ENCODE measurements at places on chromosomes 4 and X.

DNA sequence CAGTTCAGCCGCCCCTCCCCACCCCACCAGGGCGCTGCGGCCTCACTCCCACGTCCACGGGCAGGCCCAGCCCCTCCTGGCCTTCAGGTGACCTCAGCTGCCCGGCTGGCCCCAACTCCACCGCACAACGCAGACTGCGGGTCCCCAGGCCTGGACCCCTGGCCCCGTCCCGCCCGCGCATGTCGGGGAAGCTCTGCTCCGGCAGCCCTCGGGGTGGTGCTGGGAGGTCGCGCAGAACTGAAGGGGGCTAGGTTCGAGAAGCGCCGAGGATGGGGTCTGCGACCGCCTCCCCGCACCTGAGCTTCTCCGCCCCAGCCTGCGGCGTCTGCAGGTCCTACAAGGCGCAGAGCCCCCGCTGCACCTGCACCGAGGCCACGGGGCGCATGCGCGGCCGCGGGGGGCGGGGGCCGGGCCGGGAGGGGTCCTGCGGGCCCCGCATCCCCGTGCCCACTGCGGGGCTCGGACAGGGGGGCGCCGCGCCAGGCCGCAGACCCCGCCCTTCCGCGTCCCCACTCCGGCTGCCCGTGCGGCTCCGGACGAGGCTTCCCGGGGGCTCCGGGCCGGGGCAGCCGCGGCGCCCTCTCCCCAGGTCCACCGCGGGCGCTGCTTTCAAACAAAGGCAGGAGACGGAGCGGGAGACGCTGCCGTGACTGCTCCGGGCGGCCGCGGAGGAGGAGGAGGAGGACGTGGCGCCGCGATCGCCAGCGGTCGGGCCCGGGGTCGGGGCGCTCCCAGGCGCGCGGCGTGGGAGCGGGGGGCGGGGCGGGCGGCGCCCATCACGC lies 672 bp upstream of the NAT8L start:
- no peak for DNase-seq

GRCh38 chr4:20127626-20128025 lies 124.1 kb upstream of the SLIT2 start:
- no peak for DNase-seq

DNA sequence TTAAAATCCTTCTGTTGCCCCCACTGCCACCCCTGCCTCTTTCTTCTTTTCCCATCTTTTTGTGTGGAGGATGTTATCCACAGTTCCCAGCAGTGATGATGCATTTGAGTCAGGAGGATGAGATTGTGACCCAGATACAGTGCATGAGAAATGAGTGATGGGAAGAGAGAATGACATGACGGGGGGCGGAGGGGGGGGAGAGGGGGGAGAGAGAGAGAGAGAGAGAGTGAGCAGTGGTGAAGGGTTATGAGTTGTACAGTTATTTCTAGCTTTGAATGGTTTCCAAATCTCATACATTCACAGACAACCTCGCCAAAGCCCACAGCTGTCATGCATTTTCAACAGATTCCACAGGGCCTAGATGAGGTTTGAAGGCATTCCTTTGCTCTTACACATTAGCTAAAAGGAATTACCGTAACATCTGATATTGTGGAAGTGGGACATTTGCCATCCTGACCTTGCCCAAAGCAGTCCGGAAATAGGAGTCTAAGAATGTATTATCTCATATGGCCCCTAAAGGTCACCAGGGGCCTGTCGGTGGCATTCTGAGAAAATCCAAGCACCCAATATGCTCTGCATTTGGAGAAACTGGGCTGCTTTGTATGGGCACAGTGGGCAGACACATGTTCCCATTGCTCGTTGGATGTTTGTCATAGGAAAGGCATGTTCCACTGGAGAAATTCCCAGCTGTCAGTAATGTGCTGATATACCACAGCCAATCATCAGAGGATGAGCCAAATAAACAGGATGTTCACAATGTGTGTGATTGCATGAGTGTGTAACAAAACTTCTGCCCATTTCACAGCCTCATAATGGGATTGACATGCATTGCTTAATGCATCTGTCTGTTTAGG lies 435.8 kb downstream of the SPRY1 start:
- no peak for DNase-seq

DNA sequence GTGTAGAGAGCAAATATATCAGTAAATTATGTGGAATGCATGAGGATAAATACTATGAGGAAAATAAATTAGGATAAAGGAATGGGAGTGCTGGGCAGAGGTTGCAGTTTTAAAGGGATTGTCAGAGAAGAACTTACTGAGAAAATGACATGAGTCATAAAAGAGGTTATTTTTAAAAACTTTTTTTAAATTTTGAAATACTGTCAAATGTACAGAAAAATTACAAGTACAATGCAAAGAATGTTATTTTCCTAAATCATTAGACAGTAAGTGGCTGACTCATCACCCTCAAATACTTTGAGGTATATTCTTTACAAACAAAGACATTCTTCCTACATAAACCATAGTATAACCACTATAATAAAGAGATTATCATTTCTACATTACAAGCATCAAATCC lies 29.8 kb upstream of the H2AZ1 start:
- no peak for DNase-seq

DNA sequence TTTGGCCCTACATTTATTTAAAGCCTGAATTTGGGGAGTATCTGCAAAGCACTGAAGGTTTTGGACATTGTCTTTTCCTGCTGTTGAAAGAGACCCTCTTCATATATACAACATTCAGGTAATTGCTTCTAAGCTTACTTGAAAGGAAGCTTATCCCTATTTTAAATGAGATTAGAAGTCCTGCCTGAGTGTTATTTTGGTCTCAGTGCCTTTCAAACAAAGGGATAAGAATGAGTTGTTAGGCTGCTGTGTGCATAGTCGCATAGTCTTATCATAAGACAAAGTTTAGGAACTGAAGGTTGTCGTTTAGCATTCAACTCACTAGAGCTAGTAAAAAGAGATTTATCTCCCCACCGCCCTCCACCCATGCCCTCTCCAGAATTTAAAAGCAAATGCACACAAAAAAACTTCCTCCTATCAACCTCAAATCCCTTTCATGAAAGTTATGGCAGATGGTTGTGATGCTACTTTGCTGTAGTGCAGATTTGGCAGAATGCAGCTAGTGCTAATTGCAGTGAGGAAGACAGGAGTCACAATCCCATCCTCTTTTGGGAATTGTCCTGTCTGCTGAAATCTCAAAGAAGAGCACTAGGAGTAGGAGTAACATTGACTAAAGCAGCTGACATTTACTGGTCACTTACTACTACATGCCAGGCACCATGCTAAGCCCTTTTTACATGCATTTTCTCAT lies 5.8 kb downstream of the HERC3 start:
- DNase-seq: no peak

DNA sequence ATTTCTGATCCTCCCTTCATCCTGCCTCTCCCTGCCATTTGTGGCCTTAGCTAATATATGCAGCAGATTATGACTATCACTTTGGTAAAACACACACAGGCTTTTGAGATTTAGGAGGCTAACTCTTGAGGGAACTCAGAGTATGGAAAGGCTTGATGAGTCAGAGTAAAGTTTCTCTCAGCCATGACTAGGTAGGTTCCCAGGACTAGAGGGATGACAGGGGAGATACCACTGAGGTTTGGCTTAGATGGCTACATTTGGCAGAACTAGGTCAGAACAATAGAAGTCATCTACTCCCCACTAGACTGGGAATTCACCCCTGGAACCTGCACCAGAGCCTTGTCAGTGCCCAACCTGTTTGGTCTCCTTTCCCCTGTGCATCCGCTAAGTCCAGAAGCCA lies 585.7 kb downstream of the TLL1 start:
- no peak for DNase-seq

GRCh38 chr4:136650541-136651277 lies 881.6 kb downstream of the PCDH18 start:
- DNase-seq: peak; percentile 14

- DNase-seq: no peak
Observed at GRCh38 chr4:74934016-74934831, 1.3 kb downstream of the PARM1 start.

- no peak for DNase-seq
Observed at GRCh38 chr4:166144607-166145006, 271.6 kb downstream of the TLL1 start.

GRCh38 chr4:5018603-5019002 lies 655 bp downstream of the CYTL1 start:
- no peak for DNase-seq

DNA sequence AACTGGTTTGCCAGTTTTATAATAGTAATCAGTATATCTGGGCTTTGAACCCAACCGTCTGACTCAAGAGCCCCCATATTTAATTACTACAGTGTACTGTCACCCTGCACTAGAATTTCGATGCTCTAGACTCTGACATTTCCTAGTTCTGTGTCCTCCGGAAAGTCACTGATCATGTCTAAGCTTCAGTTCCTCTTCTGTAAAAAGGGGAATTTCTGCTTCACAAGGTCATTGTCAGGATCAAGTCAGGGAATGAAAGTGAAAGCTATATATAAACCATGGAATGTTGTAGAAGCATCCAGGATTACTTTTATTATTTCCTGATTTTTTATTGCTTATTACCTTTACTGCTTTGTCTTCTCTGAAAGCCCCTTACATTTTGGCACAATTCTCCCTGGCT lies 4.0 kb upstream of the KCNIP4 start:
- DNase-seq: no peak

DNA sequence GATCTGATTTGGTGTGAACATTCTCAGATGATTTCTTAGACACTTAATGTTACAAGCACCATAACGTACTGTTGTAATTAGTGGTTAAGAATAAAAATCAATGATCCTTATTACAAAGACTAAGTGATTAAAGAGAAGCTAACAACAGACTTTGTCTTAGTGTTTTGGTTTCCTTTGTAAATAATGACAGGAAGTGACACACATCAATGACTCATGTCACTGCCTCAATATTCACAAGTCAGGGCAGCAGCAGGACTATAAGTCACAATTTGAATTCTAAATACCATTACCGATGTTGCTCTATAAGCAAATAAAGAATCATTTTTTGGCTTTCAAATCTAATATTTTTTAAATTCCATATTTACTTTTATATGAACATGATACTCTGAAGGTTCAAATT lies 115.8 kb upstream of the FAT4 start:
- DNase-seq: no peak

DNA sequence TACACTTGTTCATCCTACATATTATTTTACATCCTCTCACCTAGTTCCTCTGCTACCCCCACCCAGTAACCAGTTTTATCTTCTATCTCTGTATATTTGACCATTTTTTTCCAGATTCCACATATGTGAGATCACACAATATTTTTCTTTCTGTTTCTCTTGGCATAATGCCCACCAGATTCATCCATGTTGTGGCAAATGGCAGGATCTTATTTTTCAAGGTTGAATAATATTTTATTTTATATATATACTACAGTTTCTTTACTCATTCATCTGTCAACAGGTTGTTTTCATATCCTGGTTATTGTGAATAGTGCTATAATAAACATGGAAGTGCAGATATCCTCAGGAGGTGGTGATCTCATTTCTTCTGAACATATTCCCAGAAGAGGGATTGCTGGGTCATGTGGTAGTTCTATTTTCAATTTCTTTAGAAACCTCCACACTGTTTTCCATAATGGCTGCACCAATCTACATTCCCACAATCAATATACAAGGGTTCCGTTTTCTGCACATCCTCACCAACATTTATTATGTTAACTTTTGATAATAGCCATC lies 48.2 kb downstream of the THAP9 start:
- DNase-seq: no peak

DNA sequence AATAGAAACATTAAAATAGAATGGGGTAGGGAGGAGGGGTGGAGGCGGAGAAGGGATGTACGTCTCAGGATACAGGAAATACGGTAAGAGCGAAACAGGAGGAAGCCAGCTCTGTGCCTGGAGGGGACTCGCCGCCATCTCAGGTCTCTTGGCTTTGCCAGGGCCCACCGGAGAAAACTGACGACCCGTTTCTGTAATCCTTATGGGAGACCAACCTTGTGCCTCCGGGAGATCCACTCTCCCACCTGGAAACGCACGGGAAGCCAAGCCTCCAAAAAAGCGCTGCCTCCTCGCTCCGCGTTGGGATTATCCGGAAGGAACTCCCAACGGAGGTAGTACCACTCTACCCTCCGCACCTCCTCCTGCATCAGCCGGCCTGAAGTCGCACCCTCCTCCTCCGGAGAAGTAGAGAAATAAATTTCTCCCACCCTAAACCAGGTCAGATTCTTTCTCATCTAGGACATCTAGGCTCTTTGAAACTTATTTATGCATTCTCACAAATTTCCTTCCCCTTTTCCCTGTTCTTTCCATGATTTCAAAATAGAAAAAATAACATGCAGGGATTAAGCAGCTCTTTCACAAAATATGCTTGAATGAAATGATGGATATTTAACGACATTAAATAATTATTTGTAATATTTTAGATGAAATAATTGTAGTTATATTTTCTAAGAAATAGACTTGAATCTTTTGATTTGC lies at the start of gene NBDY:
Gene NBDY, plus strand, starts transcription at position 92 of the 699 bp plus-strand sequence. Its CDS starts 111 bp downstream, at position 203.
- DNase-seq: peak; percentile 36

- no peak for DNase-seq
Observed at GRCh38 chrX:82087699-82088098, 885.8 kb downstream of the SH3BGRL start.

GRCh38 chr4:153065276-153065675 lies 129.2 kb downstream of the FHDC1 start:
- no peak for DNase-seq

GRCh38 chr4:10625131-10625530 lies 59.4 kb downstream of the CLNK start:
- no peak for DNase-seq

DNA sequence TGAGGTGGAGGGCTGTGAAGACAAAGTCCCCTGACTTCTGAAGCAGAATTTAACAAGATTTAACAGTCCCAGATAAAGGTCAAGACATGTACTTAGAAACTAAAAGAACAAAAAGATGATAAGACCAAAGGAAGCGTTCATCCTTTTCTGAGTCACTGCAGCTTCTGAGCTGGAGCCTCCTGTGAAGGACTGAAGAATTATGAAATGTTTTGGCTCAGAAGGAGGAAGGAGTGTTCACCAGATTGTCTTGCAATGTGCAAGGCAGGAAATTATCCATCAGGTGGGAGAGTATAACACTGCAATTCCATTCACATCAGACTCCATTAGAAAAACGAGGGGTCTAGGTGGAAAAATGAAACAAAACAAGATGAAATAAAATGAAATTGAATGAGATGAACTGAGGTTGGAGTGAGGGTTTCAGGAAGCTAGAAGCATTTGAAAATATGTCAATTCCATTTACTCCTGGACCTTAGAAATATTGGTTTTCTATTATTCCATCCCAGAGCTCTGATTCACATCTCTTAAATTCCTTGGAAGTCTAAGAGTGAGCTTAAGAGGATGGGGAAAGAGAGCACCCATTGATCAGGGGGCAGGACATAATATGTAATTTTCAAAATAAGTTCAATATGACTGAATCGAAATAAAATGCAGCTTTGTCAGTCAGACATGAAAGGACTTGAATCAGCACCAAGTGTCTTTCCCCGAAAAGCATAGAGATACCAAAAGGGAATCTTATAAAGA lies 186.1 kb upstream of the LNX1 start:
- DNase-seq: no peak

DNA sequence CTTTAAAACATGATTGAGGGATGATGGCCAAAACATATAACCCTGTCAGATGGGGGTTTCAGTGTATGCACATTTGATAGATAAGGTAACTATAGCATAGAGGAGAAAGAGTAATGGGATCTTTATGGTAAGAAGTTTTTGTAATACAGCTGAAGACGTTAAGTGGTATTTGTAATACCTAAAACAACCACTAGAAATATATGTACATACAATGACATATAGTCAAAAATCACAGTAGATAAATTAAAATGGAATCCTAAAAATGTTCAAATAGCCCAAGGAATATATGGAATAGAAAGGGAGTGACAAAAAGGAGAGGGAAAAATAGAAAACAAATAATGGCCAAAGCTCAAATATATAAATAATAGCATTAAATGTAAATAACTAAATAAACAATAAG lies 371.3 kb upstream of the FSTL5 start:
- DNase-seq: no peak

- DNase-seq: no peak
Observed at GRCh38 chr4:17490575-17491059, 21.3 kb downstream of the QDPR start.
